Cardiac fibroblast (primary cell): ENCODE measurements at places on chromosomes 1 and 21.
A peak's percentile ranks its signal among the peaks of the same experiment; 100 is the strongest.

DNA sequence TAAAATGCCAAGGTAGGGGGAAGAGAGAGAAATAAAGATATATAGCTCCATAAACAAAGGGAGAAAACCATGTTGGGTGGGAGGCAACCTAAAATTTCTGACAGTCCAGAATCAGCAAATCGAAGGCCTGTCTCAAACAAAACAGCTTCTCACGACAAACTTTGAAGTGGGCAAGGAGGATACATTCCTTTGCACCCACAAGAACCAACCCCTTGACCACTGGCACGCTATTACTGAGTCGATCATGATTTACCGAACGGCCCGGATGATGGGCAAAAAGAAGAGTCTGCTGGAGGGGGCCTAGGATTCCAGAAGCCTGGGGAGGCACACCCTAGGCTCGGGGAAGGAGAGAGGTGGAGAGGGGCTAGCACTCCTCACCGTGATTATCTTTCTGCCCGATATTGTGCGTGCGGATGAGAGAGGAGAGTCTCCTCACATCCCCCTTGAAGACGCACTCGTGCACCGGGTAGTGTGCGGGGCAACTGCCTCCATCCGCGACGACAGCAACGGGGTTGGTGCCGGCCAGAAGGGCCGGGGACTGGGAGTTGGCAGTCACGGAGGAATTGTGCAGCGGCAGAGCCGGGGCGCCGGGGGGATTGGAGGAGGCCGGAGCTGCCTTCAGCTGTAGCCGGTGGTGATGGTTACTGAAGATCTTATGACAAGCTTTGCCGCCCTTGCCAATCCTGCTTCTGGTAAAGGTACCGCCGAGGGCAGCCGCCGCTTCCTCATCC lies 756 bp downstream of the ANKRD13C start:
- DNase-seq = peak; percentile 82

- DNase-seq = peak; percentile 74
Measured at GRCh38 chr1:206699626-206700025, 14.9 kb downstream of the MAPKAPK2 start.

DNA sequence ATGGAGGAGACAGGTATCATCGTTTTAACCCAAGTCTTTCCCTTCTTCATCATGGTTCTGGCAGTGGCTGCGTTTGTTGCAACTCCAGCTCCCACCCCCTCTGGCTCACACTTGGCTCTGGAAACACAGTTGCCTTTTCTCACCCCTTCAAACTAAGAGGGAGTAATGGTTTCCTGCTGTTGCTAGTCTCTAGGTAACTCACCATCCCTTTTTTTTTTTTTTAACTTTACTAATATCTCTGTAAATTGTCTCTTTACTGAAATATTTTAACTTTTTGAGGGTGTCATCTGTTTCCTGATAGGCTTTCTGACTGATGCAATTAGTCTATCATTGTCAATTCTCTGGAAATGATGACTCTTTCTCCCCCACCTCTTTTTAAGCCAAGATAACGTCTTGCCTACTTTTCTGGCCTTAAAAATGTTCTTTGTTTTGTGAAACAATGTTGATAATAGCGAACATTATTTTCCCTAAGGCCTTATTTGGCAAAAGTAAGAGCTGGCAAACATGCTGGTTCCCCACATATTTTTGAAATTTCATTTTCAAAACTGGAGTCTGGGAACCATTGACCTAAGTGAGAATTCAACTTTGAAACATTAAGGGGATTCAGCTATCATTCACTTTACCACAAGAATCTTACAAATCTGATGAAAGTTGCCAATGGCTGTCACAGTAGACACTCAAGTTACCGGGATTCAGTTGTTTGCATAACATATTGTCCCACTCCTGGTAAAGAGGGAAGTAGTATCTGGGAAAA lies 85.3 kb downstream of the LEPR start:
- DNase-seq = no peak

DNA sequence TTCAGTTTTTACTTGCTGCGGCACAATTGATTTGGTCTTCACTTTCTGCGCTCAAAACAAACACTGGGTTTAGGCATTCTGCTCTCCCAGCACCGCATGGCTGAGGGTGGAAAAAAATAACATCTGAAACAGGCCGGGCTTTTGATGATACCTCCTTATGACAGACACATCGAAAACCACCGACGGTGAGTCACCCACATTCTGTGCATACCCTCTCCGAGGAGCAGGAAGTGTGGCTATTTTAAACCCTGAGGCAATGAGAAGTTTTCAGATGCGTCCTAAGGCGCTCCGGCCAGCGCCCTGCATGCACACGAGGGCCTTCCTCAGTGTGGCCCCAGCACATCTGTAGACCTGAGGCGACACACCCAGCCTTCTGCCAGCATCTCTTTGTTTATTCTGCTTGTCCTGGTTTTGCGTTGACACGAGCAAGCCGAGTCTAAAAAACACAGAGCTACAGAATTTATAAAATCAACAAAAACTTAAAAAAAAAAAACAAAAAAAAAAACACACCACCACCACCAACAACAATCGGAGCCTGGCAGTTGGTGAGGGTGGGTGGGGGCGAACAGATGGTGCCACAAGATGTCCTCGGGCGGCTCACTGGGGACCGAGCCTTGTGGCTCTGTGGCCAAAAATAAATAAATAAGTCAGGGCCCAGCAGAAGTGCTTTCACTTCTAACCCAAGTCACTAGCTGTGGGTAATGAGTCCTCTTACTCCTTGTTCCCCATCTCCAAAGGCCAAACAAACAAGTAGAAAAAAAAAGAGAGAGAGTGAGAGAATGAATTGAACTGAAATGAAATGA lies 162.6 kb upstream of the IRF2BP2 start:
- DNase-seq = peak; percentile 97

GRCh38 chr1:228212966-228213844 lies 5.4 kb downstream of the OBSCN start:
- peak; percentile 69 for DNase-seq

DNA sequence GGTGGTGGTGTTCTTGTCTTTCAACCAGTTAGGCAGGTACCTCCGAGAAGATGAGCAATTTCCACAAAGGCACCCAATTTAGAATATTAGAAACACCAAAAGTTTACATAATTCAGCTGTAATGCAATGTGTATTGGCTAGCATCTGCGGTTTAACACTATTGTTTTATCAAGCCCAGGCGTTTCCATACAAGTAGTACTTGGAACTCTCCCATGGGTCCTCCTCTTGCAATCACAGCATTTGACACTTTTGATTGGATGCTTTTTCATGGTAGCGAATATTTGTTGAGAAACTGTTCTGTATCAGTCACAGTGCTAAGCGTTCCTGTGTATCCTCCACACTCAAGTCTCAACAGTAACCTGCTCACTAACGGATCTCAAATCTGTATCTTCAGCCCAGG lies 20.1 kb upstream of the MAP1LC3C start:
- peak; percentile 12 for DNase-seq

- no peak for DNase-seq
Measured at GRCh38 chr1:77882411-77882810, 6.0 kb upstream of the NEXN start.

- peak; percentile 59 for DNase-seq
Measured at GRCh38 chr1:204410688-204411450, 748 bp downstream of the PPP1R15B start.

DNA sequence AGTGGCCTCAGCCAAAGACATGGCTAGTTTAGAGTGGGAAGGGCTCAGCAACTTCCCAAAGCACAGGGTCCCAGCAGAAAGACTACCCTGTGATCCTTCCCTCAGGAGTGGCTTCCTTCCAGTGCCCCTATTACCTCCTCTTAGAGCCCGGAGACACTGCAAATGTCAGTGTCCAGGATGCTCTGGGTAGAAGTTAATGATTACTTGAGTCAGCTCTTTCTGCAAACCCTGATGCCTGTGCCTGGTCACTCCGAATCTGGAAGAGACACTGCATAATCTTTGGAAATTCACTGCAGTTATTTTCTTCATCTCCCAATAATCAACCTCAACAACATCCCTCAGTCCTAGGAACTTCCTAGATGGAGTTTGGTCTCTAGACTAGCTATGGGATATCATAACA lies 27.2 kb upstream of the MGST3 start:
- no peak for DNase-seq

GRCh38 chr1:181424786-181425403 lies 58.4 kb upstream of the CACNA1E start:
- DNase-seq = peak; percentile 73

GRCh38 chr1:88744142-88744541 lies 60.1 kb downstream of the PKN2 start:
- DNase-seq = no peak

- peak; percentile 3 for DNase-seq
Measured at GRCh38 chr1:176515310-176515709, 52.3 kb downstream of the PAPPA2 start.

- DNase-seq = no peak
Measured at GRCh38 chr1:166844791-166845190, 5.5 kb downstream of the POGK start.
